ENCODE measurements at places on chromosomes 12 and 14.

GRCh38 chr14:72802588-72802946 lies 91.3 kb downstream of the DPF3 start:
- no peak for DNase-seq

GRCh38 chr14:86619726-86620125 lies 1089.8 kb downstream of the FLRT2 start:
- DNase-seq, result no peak

- peak; percentile 26 for DNase-seq
These were observed 35.9 kb downstream of the FBLN5 start for GRCh38 chr14:91911474-91912032.

DNA sequence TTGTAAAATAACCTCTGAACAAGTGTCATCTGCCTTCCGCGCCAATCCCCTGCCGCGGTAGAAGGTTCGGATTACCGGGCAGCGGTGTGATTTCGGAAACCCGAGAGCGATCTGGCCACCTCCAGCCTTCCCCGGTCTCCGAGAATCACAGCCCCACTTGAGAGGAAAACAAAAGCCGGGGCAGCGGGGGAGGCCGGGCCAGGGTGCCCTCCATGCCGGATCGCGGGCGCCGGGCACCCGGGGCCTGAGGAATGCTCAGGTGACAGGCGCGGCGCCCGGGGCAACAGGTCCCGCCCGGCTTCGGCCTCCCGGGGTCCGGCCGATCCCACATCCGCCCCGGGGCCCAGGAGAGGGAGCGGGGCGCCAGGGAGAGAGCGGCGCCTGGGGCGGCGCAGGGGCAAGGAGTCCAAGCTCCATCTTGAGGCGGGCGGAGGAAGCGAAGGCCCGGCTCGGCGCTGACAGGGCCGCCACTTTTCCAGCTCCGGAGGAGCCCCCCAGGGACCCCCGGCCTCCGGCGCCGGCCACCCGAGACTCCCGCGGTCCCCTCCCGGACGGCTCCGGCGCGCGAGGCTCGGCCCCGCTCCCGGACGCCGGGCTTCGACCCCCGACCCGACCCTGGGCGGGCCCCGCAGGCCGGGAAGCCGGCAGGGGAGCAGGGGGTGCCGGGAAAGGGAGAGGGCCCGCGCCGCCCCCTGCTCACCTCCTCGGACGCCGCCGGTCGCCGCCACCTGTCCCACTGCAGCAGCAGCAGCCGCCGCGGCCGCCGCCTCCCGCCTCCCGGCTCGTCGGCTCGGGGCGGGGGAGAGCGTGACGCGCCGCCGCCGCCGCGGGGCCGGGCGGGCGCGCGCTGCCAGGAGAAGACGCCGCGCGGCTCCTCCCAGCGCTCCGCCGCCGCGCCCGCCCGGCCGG lies at the start of gene CLIP1:
CLIP1 (minus strand) TSS at position 849 of the 909 bp plus-strand sequence. CDS start 42,217 bp downstream, outside the sequence.
- peak; percentile 54 for DNase-seq

DNA sequence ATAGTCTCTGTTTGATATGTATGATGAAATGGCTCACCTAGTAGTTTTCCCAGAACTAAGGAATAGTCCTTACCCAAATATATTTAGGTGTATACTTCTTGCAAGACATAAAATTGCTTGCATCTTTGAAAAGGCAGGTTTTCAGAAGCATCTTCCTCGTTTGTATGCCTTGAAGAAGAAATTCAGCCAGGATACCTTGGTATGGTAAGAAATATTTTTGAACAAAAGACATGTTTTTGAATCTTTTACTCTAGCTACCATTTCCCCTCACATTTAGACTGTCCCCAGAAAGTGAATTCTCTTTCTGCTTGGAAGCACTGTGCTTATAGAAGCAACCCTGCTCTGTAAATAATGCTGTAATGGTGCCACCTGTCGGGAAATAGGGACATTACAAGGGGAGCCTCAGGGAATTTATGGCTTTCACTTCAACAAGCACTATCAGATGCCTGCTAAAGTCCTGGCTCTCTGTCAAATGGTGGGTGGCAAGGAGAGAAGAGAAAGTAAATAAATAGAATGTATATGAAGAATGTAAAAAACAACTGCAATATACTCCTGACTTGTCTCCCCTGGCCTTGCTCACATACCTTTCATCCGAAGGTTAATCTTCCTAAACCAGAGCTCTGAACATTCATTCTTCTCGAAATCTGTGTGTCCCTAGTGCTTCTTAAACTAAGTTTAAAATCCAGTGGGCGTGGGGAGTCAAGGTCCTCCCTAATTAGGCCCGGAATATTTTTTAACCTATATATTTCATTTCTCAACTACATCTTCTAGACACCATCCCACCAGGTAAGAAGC lies 6.1 kb downstream of the CCDC184 start:
- peak; percentile 80 for DNase-seq

- DNase-seq, result no peak
These were observed 29.3 kb downstream of the DUSP16 start for GRCh38 chr12:12533238-12533829.

DNA sequence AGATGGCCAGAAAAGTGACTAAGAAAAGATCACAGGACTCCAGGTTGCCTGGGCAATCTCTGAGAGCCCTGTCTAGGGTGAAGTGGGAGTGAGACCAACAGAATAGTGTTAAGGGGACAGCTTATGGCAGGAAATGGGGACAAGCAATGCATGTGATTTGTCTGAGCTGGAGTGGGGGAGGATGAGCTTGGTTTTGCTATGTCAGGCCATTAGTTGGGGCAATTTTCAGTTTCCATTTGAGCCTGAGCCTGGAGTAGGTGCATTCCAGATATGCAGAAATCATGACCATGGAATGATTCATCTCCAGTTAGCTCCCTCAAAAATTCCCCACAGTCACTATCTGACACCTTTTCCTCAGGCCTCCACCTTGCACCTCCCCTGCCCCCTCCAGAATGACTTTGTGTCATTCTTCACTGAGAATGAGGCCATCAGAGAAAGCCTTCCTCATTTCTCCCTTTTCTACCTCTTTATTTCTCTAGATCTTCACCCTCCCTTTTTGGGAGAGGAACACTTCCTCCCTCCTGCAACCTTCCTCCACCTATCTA lies 150.9 kb upstream of the PLEKHG7 start:
- no peak for DNase-seq

- DNase-seq, result no peak
These were observed 154.2 kb upstream of the PARP11 start for GRCh38 chr12:4027412-4027811.

DNA sequence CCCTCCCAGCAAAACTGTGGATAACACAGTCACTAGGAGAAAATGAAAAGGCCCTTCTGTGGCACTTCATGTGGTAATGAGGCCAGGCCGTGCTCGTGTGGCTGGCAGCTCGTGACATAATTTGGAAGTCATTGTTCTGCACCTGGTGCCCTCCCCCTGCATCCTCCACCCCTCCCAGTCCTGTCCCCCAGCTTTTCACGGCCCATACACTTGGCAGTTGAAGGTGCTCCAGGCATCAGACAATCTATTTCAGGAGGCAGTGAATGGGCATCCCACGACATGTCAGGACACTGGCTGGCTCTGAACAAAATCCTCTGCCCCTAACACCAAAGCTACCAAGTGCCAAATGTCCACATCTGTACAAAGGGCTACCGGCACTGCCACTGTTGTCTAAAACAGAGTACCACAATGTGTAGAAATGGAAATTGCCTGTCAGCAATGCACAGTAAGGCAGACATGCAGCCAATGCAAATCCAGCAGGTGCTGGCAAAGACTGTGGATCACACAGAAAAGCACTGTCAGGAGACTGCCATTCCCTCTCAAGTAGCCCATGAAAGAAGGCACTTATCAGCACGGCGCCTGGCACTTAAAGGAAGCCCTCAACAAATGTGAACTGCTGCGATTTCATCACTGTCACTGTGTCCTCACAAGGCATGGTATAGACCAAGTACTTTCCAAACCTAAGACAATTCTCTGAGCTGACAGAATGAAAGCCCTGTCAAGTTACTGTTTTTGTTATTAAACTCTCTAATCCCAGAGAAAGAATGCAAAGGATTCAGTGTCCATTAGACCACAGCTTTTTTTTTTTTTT lies 39.1 kb downstream of the CORO1C start:
- DNase-seq, result no peak

- peak; percentile 91 for DNase-seq
These were observed 14.5 kb downstream of the FBXL14 start for GRCh38 chr12:1579651-1580435.

GRCh38 chr14:64702493-64703394 lies 1.5 kb upstream of the PLEKHG3 start:
- no peak for DNase-seq

DNA sequence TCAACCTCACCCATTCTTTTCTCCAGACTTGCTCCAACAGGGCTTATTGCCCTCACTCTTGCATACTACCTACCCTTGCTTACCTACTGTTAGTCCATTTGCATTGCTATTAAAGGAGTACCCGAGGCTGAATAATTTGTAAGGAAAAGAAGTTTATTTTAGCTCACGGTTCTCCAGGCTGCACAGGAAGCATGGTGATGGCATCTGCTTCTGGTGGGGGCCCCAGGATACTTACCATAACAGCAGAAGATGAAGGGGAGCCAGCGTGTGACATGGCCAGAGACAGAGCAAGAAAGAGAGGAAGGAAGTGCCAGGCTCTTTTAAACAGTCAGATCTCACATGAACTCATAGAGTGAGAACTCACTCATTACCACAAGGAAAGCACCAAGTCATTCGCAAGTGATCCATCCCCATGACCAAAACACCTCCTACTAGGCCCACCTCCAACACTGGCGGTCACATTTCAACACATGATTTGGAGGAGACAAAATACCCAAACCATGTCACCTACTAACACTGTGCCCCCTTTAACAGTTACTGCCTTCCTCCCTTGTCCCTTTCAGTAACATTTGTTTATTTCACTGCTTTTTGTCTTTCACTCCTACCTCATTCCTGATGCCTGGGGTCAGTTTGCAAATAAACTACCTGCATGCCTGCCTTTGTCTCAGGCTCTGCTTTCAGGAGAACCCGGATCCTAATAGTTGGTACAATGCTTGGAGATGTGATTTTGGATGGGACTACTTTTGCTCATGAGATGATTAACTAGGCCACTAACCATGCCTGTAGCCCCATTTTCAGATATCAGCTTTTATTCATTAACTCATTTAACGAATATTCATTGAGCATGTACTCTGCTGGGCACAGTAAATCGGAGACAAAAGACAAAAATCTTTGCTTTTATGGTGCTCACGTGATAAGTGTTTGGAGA lies 41.6 kb upstream of the CSRP2 start:
- no peak for DNase-seq

- DNase-seq, result no peak
These were observed 216.6 kb upstream of the C14orf180 start for GRCh38 chr14:104362761-104363605.

GRCh38 chr14:88089445-88089844 lies 84.5 kb downstream of the GPR65 start:
- no peak for DNase-seq

DNA sequence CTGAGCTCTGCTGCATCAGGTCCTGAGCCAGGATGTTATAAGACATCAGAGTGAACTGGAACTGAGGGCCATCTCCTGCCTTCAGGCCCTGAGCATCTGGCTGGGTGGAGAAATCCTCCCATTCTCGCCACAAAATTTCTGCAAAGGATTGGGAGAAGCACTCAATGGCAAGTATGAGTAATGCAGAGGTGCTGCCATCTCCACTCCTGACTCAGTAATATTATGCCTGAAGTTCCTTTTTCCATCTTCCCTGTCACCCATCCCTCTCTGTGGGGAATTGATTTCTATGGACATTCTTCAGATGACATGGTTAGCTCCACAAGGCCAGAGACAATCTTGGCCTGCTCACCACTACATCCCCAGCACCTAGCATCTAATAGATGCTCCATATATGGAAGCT lies 4.7 kb downstream of the ANGEL1 start:
- DNase-seq, result no peak

DNA sequence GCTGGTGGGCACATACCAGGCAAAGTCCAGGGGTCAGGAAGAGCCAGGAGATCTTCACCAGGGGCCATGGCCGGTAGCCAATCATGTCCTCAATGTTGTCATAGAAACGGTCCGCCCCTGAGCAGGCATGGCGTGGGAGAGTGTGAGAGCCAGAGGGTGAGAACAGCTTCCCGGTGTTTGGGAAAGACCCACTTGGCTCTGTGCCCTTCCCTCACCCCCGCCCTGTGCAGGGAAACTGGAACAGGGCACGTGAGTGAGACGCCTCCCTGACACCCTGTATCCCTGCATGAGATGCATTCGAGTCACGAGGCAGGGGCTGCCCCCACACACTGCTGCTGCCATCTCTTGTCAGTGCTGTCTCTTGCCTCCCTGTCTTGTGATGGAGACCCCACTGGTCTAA lies 20.7 kb downstream of the SLC6A12 start:
- no peak for DNase-seq

- peak; percentile 80 for DNase-seq
These were observed at the start of gene AEBP2 for GRCh38 chr12:19439059-19440018. AEBP2 (plus strand) TSS chr12:19439492; CDS start chr12:19439700, 208 bp downstream.

- DNase-seq, result no peak
These were observed 344.4 kb downstream of the SEC23A start for GRCh38 chr14:38758661-38759060.

GRCh38 chr12:86735851-86736250 lies 479.7 kb upstream of the MGAT4C start:
- no peak for DNase-seq

- DNase-seq, result no peak
These were observed 68.0 kb downstream of the GSC start for GRCh38 chr14:94701861-94702370.

- no peak for DNase-seq
These were observed 235.1 kb upstream of the DIO2 start for GRCh38 chr14:80446356-80446755.

GRCh38 chr14:49240383-49240782 lies 345.8 kb downstream of the RPS29 start:
- no peak for DNase-seq

DNA sequence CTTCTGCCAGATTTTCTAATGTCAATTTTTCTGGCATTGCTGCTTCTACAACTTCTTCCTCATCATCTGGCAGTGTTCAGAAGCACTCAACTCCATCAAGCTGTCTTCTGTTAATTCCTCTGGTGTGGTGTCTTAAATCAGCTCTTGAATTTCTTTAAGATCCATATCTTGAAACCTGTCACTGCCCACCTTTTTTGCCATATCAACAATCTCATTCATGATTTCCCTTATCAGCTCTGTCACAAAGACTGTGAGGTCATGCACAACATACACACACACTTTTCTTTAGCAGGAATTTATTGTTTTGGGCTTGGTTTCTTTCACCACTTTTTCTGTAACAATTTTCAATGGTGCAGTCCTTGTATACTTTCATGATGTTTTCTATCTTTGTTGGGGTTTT lies 7.2 kb downstream of the THAP2 start:
- no peak for DNase-seq

GRCh38 chr12:120267736-120268135 lies 2.2 kb upstream of the PXN start:
- DNase-seq, result no peak

DNA sequence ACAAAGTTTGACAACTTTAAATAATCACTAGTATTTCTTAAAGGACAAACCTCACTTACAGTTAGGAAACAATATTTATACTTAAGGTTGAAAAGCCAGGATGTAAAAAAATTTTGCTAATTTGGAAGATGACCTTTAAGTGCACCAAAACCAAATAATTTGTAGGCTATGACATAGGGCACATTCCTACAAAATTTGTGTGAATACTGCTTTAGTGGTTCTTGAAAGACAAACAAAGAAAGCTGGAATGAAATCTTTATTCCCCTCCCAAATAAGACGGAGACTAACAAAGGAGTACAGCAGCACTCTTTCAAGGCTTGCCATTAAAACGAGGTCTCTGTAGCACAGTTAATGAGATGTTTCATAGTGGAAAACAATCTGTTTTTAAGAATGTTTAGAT lies 45.6 kb downstream of the MSRB3 start:
- no peak for DNase-seq
